ENCODE measurements at places on chromosomes 1 and 21.

DNA sequence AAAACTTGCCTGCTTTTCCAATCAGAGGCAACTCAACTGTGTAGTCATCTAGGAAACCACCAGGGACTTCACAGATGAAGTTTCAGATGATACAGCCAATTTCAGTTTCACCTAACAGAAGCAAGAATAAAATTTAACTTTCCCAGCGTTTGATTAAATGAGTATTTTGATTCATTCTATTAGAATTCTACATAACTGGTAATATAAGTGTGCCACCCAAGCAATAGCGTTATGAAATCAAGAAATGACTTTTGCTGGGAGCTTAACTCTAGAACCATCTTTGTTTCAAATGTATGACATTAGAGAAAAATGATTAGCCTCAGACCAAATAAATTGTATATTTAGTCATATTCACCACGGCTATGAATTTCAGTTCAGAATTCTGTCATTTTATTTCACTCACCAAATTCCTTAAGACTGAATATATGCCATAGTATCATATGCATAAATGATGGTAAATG, 239.3 kb downstream of the NRIP1 start:
- DNase-seq = no peak

DNA sequence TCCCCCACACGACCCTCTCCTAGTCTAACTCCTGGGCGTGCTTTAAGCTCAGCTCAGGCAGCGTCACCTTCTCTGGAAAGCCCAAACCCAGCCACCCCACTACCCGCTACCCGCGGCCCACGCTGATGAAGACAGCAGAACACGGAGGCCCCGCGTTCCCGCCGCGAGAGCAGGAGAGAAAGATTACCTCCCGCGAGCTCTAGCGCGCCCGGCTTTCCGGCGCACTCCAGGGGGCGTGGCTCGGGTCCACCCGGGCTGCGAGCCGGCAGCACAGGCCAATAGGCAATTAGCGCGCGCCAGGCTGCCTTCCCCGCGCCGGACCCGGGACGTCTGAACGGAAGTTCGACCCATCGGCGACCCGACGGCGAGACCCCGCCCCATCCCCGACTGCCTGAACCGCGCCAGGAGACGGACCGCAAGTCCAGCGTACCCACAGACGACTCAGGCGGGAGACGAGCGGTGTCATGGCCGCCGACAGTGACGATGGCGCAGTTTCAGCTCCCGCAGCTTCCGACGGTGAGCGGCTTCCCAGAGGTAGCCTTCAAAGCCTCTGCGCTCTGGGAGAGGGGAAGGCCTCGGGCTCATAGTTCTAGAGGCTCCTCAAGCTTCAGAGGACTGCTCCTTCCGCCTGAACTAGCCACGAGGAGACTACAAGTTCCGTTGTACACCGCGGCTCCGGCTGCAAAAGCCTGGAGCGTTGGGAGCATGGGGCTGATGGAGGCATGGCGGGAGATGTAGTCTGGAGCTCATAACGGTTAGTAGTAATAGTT, at the start of the genes MUTYH and TOE1:
TSS of gene MUTYH (minus strand) at position 652 of the 770 bp plus-strand sequence. CDS start 5,935 bp downstream, outside the sequence.
TSS of gene TOE1 (plus strand) at position 382 of the 770 bp plus-strand sequence. CDS start at position 465, 83 bp downstream.
- DNase-seq = peak; percentile 73

DNA sequence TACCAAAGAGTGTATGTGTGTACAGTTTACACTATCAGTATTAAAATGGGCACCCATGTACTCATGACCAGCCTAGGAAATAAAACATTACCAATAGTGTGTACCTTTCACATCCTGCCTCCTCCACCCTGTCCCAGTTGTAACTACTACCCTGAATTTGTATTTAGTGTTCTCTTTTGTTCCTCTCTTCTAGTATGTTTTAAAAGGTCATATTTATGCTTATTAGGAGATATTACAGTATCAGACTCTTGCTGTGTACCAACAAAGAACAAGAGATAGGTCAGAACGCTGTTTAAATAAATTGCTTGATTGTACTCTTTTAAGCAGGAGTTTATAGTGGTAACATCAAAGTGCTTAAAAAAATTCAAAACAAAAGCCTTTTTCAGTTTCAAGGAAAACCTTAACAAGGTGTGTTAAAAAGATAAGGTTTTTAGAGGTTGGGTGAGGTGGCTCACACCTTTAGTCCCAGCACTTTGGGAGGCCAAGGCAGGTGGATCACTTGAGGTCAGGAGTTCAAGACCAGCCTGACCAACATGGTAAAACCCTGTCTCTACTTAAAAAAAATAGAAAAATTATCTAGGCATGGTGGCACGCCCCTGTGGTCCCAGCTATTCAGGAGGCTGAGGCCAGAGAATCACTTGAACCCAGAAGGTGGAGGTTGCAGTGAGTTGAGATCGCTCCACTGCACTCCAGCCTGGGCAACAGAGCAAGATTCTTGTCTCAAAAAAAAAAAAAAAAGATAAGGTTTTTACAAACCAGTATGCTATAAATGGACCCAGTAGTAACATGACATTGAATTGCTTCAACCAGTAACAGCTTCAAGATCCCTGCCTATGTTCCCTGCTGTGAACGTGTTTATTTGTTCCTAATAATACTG, 35.9 kb downstream of the MPZL1 start:
- DNase-seq = no peak

GRCh38 chr1:154351363-154352068, 26.2 kb downstream of the ATP8B2 start:
- no peak for DNase-seq

DNA sequence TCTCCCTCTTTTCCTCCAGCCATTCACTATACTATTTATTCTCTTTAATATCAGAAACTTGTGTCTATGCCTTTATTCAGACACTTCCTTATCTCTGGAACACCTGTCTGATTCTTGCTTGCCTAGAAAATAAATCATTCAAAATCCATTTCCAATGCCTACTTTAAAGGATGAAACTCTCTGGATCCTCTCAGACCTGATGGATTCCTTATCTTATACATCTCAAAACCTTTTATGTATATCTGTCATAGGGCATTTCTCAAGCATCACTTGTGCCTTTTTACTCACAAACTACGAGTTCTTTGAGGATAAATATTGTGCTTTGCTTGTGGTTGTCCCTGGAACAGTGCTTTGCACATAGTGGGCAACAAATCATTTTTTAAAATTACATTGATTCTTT, 3.8 kb upstream of the ATP6V1G3 start:
- no peak for DNase-seq

- DNase-seq = no peak
These were observed 1317.7 kb downstream of the MRPL39 start for GRCh38 chr21:24289539-24289938.

GRCh38 chr1:234201600-234201999, 171.7 kb upstream of the COA6 start:
- DNase-seq = no peak

DNA sequence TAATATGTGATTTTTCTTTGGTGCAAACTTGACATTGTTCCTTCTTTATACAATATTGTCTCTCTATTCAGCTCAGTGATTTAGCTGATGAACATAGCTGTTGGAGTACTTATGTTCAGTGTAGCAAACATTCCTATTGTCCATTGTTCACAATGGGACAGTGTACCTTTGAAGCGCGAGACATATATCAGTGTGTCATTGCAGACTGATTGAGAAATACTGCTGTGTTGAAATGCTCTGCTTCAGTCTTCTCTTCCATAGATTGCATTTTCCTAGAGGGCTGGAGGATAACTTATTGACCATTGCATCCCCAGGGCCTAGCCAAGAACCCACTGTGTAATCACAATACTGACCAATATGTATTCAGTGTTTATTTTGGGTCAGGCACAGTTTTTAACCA, 46.5 kb downstream of the HLX start:
- no peak for DNase-seq

GRCh38 chr1:30378003-30378596, 345.3 kb downstream of the MATN1 start:
- no peak for DNase-seq

- peak; percentile 22 for DNase-seq
These were observed 28.1 kb downstream of the RNF187 start for GRCh38 chr1:228515200-228515834.

DNA sequence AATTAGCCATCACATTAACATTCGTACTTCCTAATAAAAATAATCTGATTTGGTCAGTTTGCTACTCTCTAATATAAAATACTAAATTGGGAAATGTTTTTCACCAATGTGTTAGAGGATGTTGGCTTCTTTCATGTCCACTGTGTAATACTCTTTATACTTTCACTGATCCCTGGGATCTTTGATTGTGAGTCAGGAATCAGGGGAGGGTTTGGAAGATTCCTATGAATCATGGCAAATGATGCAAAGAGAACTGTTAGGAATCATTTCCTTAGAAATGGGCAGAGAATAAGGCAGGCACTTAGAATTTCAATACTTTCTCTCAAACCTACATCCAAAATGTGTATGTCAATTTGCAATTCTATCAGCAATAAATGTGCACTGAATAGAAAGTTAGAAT, 31.0 kb downstream of the KRTAP24-1 start:
- no peak for DNase-seq

DNA sequence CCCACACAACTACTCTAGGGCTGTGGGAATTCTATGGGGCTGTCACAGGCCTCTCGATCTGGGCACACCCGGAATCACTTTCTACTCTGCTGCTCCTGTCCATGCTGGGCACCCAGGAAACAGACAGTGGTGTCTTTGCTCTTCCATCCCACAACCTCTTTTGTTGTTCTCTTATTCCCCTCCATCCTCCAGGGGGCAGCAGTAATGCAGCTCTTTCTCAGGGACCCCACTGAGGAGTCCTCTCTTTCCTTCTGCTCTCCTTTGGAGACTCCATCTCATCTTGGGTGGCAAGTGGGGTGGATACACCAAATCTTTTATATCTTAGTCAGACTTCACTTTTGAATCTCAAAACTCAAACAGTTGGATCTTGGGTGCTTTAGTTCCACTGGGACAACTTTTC, 206.3 kb downstream of the HS2ST1 start:
- no peak for DNase-seq

GRCh38 chr1:160021376-160022074, 10.3 kb downstream of the PIGM start:
- no peak for DNase-seq

DNA sequence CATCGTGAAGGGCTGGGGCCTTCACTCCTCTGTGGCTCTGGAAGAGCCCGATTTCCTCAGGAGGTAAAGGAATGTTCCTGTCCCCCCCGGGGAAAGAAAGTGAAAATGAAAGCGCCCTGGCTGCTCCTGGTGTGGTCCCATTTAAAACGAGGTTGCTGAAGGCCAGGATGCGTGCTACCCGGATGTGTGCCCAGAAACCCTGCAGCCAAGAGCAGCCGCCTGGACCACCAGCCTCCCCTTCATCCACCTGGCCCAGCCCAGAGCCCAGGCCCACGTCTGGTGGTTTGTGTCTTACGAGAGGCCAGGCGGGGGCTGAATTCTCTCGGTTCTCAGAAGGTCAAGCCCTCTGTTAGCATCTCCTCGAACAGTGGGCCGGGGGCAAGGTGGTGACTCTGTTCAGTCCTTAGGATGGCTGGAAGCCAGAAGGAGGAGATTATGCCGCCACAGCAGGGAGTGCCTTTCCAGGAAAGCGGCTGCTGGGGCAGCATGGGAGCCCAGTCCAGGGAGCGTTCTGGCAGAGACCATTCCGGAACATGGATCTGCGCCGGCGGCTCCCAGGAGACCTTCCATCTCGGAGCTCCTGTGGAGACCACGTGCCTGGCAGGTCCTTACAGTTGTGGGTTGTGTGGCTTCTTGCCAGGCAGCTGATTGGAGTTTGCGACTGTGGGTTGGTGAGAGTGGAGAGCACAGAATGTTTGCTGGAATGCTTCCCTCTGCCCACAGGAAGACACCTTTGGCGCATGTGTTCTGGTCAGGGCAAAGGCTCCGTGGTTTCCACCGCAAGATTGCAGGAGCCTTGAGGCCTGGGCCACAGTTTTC, 1.4 kb downstream of the GUK1 start:
- DNase-seq = no peak

DNA sequence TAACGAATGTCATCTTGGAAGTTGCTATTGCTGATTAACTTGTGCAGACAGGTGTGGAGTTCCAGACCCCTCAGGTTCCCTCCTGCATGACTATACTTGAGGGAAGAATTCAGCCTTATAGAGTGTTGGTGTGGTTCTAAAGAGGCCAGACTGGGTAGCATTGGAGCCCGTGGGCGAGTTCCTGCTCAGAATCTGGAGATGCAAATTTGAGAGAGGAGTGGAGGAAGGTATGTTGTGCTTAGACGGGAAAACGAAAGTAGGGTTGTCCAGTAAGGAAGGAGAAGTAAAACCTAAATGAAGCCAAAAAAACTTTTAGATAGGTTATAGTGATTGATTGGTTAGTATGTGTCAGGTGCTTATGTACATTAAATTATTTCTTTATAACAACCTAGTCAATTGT, 79.2 kb downstream of the ZNF326 start:
- DNase-seq = no peak

DNA sequence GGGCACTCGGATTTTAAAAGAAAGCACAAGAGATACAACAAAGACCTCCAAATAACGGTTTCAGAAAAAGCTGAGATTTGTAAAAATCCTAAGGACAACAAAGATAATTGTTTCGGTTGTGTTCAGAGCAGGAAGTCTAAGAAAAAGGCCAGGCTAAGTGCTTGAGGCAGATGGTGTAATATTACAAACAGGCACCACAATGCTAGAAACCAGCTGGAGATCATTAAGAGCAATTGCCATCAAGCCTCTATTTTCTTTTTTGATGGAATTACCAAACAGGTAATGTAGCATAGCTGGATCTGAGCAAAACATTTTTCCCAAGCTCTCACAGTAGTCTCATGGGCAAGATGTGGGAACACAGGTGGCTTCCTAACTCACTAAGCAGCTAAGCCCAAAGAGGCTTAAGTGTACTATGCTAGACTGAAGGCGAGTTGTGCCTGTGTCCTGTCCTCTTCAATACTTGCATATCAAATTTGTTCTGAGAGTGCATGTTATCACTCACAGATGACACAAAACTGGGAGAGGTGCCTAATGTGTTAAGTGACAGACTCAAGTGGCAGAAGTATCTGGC, 161.6 kb downstream of the GLUL start:
- no peak for DNase-seq

DNA sequence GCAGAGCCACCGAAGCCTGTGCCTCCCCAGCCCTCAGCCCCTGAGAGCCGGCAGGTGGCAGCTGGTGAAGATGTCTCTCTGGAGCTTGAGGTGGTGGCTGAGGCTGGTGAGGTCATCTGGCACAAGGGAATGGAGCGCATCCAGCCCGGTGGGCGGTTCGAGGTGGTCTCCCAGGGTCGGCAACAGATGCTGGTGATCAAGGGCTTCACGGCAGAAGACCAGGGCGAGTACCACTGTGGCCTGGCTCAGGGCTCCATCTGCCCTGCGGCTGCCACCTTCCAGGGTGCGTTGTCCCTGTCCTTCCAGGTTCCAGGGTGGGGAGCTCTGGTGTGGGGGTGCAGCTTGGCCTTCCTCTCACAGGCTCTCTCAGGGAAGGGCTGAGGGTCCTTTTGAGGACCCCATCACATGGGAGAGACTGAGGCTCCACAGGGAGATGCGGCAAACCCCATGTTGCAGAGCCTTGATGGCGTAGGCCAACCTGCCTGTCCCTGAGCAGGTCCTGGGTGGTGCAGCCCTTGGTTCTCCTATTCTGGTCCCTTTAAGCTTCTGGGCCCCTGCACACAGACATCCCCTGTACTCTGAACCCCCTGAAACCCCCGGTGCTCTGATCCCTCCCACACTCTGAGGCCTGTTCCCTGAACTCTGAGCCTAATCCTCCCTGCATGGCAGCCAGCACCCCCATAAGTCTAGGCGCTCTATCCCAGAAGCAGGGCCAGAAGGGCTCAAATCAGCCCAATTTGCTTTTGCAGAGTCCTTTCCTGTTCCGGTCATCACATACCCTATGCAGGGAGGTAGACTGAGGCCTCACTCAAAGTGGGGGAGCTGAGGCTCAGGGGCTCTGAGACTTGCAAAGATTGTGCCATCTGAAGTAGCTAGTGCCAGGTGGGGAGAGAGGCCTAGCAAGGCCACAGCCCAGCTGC, 88.5 kb downstream of the TRIM11 start:
- no peak for DNase-seq

Data from HS-5 (cell line).